ENCODE measurements at places on chromosomes 7 and 10. TPM values are rescaled to one million over a fixed set of nuclear protein-coding genes. Genes with fewer than 3 reads are reported as not detected.

DNA sequence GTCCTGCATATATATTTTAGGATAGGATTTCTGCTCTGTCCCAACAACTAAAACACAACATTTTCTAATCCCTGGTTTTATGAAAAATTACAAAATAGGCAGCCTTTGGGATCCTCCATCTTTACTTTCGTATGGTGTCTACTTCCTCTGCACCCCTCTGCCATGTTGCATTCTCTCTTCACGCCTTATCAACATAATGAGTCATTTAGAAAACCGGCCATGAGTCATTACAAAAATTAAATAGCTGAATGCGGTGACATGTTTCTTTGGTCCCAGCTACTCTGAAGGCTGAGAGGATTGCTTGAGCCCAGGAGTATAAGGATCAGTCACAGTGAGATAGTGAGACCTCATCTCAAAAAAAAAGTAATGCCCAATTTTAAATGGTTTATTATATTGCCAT, 148.1 kb upstream of the CELF2 start:
- DNase-seq: no peak
- H3K4me3 ChIP-seq: no peak overlapping the region
- H3K36me3 ChIP-seq: no peaks in the 10 kb centered on the region
- no peaks in the 10 kb centered on the region for H3K27me3 ChIP-seq
- no peaks in the 10 kb centered on the region for H3K4me1 ChIP-seq

TAS2R38 gene
- not detected for total RNA-seq

CDNF gene
- total RNA-seq: 6.2 TPM

XRCC2 gene
- 0.98 TPM for total RNA-seq

DNA sequence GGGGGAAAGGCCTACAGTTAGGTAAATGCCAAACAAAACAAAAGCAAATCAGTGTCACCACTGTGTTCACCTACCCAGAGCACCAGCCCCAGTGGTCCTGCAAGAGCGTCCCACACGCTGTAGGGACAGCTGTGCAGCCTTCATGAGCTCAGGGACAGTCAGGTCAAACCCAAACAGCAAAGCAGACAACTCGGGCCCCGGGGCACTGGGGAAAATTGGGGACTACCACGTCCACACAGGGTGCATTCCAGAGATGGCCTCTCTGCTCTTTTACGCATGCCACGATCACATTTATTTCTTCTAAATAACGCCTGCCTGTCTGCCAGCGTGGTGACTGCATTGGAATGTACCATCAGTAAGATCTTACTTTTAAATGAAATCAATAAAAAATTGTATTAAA, 21.7 kb downstream of the EBF3 start:
- no peak overlapping the region for H3K4me3 ChIP-seq
- no peaks in the 10 kb centered on the region for H3K27me3 ChIP-seq
- H3K36me3 ChIP-seq: no peaks in the 10 kb centered on the region
- DNase-seq: no peak
- H3K4me1 ChIP-seq: no peaks in the 10 kb centered on the region

HOXA13 gene
- not detected for total RNA-seq

GRCh38 chr10:1573981-1574380, 163.3 kb downstream of the ADARB2 start:
- H3K27me3 ChIP-seq: no peaks in the 10 kb centered on the region
- no peak for DNase-seq
- H3K4me3 ChIP-seq: no peak overlapping the region
- H3K36me3 ChIP-seq: no peaks in the 10 kb centered on the region

DNA sequence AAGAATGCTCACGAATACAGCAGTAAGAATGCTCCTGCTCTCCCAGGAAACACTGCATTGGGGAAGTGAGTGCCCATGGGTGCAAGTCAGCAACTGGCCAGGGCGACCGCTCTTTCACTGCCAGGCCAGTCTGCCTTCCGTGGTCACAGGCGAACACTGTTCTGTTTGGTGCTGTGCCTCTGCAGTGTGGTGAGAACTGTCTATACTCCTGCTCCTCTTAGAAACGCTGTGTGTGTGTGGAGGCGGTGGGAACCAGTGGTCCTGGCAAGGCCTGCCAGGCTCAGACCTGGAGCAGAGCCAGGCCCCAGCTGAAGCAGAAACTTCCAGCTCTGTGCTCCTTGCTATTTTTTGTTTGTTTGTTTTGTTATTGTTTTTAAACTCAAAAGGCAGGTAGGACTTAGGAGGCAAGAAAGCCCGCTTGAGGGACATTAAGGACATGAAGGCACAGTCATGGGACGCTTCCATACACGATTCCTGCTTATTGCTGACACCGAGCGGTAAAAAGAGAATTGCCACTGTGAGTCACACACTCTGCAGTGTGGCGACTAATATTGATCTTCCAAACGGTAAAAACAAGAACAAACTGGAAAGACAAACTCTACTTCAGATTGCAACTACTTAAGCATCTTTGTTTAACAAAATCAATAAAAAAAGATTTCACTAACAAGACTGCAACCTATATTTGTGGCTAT, 430.8 kb downstream of the DNAJB6 start:
- no peak overlapping the region for H3K27ac ChIP-seq
- no peak overlapping the region for H3K4me3 ChIP-seq
- no peaks in the 10 kb centered on the region for H3K27me3 ChIP-seq

LRRTM3 gene
- not detected for total RNA-seq

NXPH1 gene
- total RNA-seq: not detected

IKZF1 gene
- 14.2 TPM for total RNA-seq

DNA sequence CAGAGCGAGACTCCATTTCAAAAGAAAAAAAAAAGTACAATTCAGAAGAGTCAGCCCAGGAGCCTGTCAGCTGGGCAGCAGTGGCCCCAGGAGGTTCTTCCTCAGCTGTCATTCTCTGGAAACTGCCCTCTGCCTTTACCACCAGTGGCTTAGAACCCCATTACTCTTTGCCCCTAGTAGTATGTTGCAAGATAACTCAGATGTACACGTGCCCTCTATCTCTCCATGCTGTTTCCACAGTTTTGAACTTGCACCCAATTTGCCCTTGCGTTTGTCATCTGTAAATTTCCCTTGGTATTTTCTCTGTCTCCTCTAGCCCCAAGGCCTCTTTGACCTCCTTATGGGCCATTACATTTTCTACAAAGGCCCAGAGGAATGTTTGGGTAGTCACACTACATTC, 56.7 kb upstream of the PRKAR2B start:
- no peak overlapping the region for H3K4me3 ChIP-seq
- no peaks in the 10 kb centered on the region for H3K4me1 ChIP-seq
- no peak for DNase-seq
- no peak overlapping the region for H3K27ac ChIP-seq
- H3K36me3 ChIP-seq: no peaks in the 10 kb centered on the region

- H3K4me3 ChIP-seq: no peak overlapping the region
- no peaks in the 10 kb centered on the region for H3K4me1 ChIP-seq
- no peak overlapping the region for H3K27ac ChIP-seq
- H3K27me3 ChIP-seq: no peaks in the 10 kb centered on the region
Measured at GRCh38 chr10:92737484-92737883, 47.7 kb downstream of the HHEX start.

All from breast epithelium (tissue), 4 donors.